Motor neuron (in vitro differentiated cells): ENCODE measurements at places on chromosomes 7 and 10. TPM values are rescaled to one million over a fixed set of nuclear protein-coding genes. Genes with fewer than 3 reads are reported as not detected.

The OTUD1 gene
- total RNA-seq = 2.2 and 2.8 TPM in 2 replicates

The POLR1F gene
- total RNA-seq = 12.9 and 14.3 TPM in 2 replicates

The TMEM236 gene
- total RNA-seq = 0.10 and 0.15 TPM in 2 replicates

The UNC5B gene
- 8.1 and 18.2 TPM in 2 replicates for total RNA-seq

The HDAC9 gene
- 26.5 and 32.5 TPM in 2 replicates for total RNA-seq

The SFTPD gene
- total RNA-seq = 0.18 TPM in 1 of 2 replicates, not detected in the other

The SUGCT gene
- total RNA-seq = 10.2 and 11.5 TPM in 2 replicates

The ADAP1 gene
- total RNA-seq = 1.4 and 8.6 TPM in 2 replicates

The CYP3A7 gene
- total RNA-seq = 0.44 and 0.54 TPM in 2 replicates

DNA sequence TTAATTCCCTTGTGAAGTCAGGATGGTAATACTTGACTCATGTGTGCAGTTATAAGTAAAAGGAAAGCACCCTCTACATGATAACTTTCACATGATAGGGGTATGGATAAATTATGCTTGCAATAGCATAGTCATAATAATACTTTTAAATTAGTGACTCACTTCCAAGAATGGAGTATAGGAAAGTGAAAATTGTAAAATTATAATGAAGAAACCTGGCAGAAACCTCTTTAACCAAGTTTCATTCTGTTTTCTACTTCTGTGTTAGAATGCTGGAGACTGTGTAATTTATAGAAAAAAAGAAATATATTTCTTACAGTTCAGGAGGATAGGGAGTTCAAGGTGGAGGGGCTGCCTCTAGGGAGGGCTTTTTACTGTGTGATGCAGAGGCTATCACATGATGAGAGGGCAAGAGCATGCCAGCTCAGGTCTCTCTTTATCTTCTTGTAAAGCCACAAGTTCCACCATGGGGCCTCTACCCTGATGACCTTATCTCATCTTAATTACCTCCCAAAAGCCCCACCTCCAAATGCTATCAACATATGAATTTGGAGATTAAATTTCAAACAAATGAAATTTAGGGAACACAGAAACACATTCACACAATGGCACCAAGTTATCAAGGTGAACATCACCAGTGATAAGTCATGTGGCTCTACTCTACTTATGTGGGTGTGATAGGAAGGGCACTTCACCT lies 43.2 kb downstream of the HDAC9 start:
- ATAC-seq = peak; percentile 74

- no peak for ATAC-seq
Measured at GRCh38 chr7:30980751-30981150, 17.0 kb downstream of the GHRHR start.

DNA sequence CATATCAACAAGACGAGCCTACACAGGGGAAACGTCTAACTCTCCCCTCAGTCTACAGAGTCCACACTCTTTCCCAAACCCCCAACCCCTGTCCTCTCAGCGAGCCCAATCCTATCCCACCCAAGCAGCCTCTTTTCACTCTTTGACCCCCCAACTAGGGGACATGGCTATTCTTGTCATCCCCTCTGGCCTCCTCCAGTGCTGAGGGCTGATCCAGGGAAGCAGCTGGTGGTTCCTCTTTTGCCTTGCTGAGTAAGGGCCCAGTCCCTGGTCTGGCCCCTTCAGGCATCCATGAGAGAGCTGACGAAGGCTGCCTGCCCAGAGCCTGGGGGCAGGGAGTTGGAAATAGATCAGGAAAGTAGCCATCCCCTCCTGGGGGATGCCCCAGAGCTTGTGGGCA lies 6.4 kb downstream of the NOBOX start:
- ATAC-seq = no peak

GRCh38 chr10:116312548-116312947 lies 11.7 kb upstream of the CCDC172 start:
- no peak for ATAC-seq

GRCh38 chr7:92292981-92293380 lies 47.2 kb downstream of the ANKIB1 start:
- no peak for ATAC-seq

GRCh38 chr7:29204491-29205272 lies 10.1 kb downstream of the CHN2 start:
- ATAC-seq = no peak

DNA sequence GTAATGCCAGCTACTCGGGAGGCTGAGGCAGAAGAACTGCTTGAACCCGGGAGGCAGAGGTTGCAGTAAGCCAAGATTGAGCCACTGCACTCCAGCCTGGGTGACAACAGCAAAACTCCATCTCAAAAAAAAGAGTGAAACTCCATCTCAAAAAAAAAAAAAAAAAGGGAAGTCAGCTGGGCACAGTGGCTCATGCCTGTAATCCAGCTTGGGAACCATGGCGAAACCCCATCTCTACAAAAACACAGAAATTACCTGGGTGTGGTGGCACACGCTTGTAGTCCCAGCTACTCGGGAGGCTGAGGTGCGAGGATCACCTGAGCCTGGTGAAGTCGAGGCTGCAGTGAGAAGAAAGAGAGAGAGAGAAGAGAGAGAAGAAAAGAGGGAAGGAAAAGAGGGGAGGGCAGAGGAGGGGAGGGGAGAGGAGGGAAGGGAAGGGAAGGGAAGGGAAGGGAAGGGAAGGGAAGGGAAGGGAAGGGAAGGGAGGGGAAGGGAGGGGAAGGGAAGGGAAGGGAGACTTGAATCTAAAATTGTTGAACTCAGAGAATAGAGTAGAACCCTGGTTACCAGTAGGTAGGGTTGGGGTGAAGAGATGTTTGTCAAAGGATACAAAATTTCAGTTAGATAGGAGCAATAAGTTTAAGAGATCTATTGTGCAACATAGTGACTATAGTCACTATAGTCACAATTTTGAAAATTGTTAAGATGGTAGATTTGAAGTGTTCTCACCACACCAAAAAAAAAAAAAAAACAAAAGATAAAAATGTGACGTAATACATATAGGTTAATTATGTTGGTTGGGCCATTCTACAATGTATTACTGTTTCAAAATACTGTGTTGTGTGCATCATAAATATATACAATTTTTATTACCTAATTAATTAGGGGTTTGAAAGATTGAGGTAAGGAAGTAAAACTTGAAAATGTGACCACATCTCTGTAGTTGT lies 2.5 kb downstream of the SLC16A9 start:
- no peak for ATAC-seq

- no peak for ATAC-seq
Measured at GRCh38 chr10:94459385-94459784, 57.0 kb downstream of the TBC1D12 start.

DNA sequence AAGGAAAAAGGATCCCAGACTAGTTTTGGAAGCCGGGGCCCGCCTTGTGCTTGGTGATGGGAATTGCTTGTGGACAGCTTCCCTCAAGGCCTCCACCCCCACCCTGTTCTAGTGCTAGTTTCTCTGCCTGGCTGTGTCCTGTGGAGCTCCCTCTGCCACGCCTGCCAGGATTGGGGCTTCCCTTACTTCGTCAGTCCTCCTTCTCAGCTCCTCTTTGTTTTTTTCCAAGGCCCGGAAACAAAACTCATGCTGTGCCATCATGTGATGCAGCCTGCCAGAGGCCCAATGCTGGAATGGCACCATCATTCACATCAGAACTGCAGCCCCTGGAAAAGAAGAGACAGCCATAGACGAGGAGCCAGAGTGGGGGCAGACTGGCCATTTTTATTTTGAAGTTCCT lies 11.2 kb downstream of the YKT6 start:
- ATAC-seq = peak; percentile 62

- no peak for ATAC-seq
Measured at GRCh38 chr10:4918236-4918635, 45.0 kb upstream of the AKR1C1 start.

GRCh38 chr7:36648441-36648840 lies 75.9 kb downstream of the AOAH start:
- ATAC-seq = no peak

DNA sequence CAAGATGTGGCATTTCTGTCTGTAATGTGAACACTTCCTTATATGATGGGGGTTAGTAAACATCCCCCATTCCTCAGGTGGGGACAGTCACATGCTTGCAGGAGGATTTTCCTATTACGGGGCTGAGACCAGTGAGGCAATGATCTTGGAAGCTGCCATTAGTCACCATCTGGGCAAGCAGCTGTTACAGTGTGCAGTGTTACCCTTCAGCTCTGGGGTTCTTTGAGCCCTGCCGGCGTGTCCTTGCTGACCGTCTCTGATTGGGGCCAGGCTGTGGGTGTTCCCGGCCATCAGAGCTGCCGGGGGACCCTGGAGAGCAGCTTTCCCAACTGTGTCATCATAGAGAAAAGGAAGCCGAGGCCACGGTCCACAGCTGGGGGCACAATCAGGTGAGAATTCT lies 126.8 kb upstream of the FAM20C start:
- peak; percentile 21 for ATAC-seq

DNA sequence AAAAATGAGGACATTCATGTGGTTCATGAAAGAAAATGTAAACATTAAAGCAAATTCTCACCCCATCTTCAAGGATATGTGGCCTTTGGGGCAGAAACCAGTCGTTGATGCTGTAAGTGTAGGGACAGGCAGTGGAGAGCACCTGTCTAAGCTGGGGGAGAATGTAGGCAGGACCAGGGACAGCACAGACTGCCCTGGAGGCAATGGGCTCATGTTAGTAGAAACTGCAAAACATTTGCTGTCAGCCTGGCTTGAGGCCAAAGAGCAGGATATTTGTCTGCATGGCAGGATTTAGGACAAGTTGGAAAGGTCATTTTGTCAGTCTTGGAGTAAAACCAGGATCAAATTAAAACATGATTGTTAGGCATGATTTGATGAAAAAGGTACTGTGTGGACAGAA lies 211.6 kb upstream of the AGK start:
- ATAC-seq = no peak

DNA sequence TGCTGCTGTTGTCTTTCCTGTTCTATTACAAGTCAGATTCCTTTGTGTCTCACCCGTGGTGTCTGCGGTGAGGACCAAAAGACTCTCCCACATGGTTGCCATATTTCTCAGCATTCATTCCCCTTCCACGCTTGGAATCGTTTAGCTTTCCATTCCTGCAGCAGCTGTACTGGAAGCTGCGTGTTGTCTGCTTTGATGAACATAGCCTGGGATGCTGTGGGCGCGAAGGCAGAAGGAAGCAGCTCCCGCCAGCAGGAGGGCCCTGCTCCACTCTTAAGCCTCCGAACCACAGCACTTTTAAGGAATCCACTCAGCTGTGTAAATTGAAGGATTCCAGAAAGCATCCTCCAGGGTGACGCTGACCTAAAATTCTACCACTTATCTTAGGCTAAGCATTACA lies 303.6 kb upstream of the PITRM1 start:
- no peak for ATAC-seq

- no peak for ATAC-seq
Measured at GRCh38 chr7:122056977-122057376, 87.1 kb downstream of the AASS start.

DNA sequence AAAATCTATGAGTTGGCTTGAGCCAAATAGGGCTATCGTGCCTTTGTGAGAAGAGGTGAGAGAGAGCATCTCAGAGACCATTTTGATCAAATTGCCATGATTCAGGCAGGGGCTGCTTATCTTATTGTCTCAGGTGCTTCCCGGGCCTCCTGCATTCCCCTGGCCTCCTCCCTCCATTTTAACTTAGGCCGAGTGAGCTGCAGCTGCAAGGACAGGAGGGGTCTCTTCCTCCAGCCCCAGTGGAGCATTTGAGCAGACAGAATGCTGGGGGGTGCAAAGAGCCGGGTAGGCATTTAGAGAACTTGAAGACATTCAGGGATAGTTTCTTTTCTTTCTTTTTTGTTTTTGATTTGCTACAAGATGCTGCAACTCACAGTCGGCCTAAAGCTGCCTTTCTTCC lies 59.0 kb downstream of the BUB3 start:
- no peak for ATAC-seq

- no peak for ATAC-seq
Measured at GRCh38 chr7:142739923-142740492, 9.3 kb upstream of the PRSS1 start.

DNA sequence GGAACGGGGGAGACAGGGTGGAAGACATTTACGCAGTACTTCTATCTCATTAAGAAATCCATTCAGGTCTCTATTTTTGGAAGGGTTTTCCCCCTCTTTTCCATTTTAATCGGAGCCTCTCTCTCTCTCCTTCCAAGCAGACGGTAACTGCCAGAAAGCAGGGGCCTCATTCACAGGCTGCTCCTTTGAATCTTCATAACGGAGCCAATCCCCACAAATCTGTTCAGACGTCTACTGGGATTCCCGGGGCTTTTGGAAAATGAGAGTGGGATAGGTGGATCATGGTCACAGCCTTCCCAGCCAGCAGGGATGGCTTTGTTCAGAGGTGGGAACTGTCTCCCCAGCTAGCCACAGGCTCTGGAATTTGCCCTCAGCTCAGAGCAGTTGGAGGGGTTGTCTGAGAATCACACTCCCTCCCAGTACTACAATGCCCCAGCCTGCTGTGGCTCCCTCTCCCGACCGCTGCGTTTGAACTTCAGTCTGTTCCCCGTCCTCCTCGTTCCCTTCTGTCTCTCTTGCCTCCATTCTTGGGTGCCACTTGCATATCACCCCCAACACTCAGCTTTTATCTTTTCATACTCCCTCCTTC lies 413.6 kb downstream of the PLXNA4 start:
- ATAC-seq = no peak

DNA sequence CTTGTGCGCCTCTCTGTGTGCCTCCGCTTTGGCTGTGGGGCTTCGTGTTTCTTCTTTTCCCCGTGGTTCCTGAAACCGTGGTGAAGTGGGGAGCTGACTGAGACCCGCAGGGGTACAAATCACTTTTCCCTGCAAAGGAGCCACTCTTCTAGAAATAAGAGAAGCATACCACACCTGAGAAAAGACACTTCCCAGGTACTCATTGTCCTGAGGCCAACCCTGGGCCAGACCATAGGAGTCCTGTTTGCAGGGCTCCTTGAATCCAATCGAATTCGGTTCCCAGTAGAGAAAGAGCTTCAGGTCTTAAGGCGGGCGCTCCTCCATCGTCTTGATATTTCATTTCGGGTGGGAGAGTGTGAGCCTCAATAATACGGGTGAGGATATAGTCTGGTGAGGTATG lies 32.4 kb upstream of the ZNF273 start:
- no peak for ATAC-seq

DNA sequence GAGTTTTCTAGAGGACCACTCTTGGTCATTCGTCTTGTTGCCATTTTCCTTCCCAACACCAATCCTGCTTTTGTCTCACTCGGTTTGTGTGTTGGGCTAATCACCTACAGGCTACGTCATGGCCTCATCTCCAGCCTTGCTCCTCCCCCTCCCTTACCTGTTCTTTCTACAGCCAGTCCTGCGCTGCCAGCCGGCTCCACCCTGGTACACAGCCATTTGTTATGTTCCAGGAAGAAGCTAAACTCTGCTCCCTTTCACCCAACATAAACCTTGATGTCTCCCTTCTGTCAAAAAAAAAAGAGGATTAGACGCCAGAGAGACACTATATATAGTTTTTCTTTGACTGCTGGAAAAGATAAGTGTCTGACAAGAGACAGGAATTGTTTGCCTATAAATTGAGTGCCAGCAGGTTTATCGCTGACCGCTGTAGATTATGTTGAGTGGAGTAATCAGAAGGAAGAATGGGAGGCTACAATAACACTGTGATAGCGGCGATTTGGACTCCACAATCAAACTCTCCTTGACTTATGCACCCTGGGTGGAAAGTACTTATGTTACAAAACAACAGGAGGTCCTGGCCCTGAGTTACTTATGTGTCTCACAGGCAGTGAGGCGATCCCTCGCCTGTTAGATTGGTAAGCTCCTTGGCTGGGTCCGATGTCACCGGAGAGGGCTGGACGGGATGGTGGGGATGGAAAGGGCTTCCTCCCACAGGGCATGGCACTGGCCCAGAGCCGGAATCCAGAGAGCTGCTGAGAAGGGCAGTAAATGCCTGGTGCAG lies 171.3 kb upstream of the BMPER start:
- ATAC-seq = peak; percentile 42
